ENCODE measurements at places on chromosomes 3 and 15. TPM values are rescaled to one million over a fixed set of nuclear protein-coding genes. Genes with fewer than 3 reads are reported as not detected.

ACP3 gene
- polyA plus RNA-seq = 0.12 TPM

TMEM108 gene
- polyA plus RNA-seq = not detected

CILP gene
- polyA plus RNA-seq = not detected

LHFPL4 gene
- polyA plus RNA-seq = not detected

MUC13 gene
- not detected for polyA plus RNA-seq

NLGN1 gene
- not detected for polyA plus RNA-seq

ROBO2 gene
- polyA plus RNA-seq = 0.16 TPM

CHRNA3 gene
- polyA plus RNA-seq = not detected

FOXL2 gene
- polyA plus RNA-seq = 0.60 TPM

SLITRK3 gene
- polyA plus RNA-seq = not detected

RAF1 gene
- 39.1 TPM for polyA plus RNA-seq

CEP70 gene
- polyA plus RNA-seq = 4.2 TPM

ACTC1 gene
- polyA plus RNA-seq = not detected

MESD gene
- 27.1 TPM for polyA plus RNA-seq

SRPRB gene
- 45.9 TPM for polyA plus RNA-seq

EOMES gene
- 0.24 TPM for polyA plus RNA-seq

GOLGA6L6 gene
- polyA plus RNA-seq = not detected

ZIC4 gene
- polyA plus RNA-seq = not detected

CPNE9 gene
- not detected for polyA plus RNA-seq

BTLA gene
- not detected for polyA plus RNA-seq

PLCL2 gene
- 0.60 TPM for polyA plus RNA-seq

CCR4 gene
- not detected for polyA plus RNA-seq

SERINC4 gene
- 0.06 TPM for polyA plus RNA-seq

POLQ gene
- polyA plus RNA-seq = 2.9 TPM

SLC12A1 gene
- polyA plus RNA-seq = not detected

STRIT1 gene
- polyA plus RNA-seq = not detected

IL5RA gene
- not detected for polyA plus RNA-seq

NEK11 gene
- polyA plus RNA-seq = 2.1 TPM

SLC22A13 gene
- not detected for polyA plus RNA-seq

EIF3J gene
- polyA plus RNA-seq = 59.9 TPM

ATP13A4 gene
- not detected for polyA plus RNA-seq

LCTL gene
- 0.12 TPM for polyA plus RNA-seq

TMEM266 gene
- 0.03 TPM for polyA plus RNA-seq

ANKRD34C gene
- not detected for polyA plus RNA-seq

GBE1 gene
- polyA plus RNA-seq = 10.6 TPM

TMEM42 gene
- 17.1 TPM for polyA plus RNA-seq

LMAN1L gene
- not detected for polyA plus RNA-seq

GPR149 gene
- not detected for polyA plus RNA-seq

WDR72 gene
- polyA plus RNA-seq = not detected

SLC28A2 gene
- not detected for polyA plus RNA-seq

GUCA1C gene
- 0.43 TPM for polyA plus RNA-seq

CYP11A1 gene
- polyA plus RNA-seq = not detected

DNAH12 gene
- polyA plus RNA-seq = not detected

TCF12 gene
- 10.8 TPM for polyA plus RNA-seq

DAZL gene
- polyA plus RNA-seq = not detected

IL17RE gene
- polyA plus RNA-seq = 9.9 TPM

TMC3 gene
- polyA plus RNA-seq = not detected

ABCF3 gene
- polyA plus RNA-seq = 36.7 TPM
